Brain (organoid and tissue), 16 donors: ENCODE measurements at places on chromosomes 7 and 10.

- DNase-seq: no peak
Measured at GRCh38 chr7:18521945-18522566, 26.5 kb downstream of the HDAC9 start.

GRCh38 chr7:120402079-120402767 is 129.2 kb downstream of the KCND2 start:
- peak; percentile 33 for DNase-seq

DNA sequence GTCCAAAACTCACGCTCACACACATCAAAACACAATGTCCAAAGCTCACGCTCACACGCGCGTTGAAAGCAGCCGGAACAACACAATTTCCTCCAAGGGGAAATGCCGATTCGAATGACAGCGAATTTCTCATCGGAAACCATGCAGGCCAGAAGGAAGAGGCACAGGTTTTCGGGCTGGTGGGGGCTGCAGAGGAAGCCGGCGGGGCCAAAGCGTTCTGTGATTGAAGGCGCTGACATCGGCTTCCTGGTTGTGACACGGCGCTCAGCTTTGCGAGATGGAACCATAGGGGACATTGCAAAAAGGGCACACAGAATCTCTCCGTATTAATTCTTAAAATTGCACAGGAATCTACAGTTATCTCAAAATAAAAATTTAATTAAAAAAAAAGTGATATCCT is 61.3 kb downstream of the FOXL3 start:
- DNase-seq: no peak

DNA sequence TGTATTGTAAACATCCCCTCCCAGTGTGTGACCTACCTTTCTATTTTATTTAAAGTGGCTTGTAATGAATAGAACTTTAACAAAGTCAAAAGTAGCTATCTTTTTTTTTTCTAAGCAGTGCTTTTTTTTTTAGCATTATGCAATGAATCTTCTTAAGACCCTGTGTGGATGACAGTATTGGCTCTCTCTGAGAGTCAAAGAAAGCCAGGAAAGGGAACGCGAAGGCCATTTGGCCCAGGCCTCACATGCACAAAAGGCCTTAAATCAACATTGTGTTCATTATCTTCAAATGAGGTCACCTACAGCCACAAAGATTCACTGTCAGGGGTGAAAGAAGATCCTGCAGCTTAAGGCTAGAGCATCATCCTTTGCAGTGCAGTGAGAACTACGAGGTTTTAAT is 721.5 kb downstream of the GRID1 start:
- DNase-seq: no peak

DNA sequence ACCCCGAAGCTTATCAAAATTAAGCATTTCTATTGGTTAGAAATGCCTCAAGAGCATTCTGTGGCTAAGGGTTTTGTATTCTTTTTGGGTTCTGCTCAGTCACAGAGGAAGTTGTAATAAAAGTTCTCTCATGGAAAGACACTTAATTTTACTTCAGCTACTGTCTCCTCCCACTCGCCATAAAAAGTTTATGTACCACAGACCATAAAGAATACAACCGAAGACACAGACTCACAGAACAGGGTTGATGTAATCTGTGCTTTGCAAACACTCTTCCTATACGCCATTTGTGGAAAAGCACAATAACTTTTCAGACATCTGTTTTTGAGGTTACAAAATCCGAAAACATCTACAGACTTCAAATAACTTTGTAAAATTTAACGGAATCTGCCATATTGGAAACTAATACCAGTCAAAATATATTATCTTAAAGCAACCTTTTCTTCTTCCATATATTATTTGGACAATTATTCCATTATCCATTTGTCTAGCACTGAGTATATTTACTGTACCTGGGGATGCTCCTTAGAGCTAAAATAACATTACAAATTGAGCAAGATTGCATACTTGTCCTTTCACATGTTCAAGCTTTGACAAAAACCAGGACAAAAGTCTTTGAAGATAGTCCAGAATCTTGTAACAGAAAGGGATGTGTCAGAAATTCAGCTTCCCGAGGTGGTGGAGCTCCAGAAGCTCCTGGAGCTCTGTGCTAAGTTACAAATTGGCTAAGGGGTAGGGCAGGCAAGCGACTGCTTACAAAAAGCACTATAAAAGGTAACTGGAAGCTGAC is 219.0 kb upstream of the MEOX2 start:
- no peak for DNase-seq

GRCh38 chr10:3071405-3072198 is 4.3 kb downstream of the PFKP start:
- DNase-seq: no peak

DNA sequence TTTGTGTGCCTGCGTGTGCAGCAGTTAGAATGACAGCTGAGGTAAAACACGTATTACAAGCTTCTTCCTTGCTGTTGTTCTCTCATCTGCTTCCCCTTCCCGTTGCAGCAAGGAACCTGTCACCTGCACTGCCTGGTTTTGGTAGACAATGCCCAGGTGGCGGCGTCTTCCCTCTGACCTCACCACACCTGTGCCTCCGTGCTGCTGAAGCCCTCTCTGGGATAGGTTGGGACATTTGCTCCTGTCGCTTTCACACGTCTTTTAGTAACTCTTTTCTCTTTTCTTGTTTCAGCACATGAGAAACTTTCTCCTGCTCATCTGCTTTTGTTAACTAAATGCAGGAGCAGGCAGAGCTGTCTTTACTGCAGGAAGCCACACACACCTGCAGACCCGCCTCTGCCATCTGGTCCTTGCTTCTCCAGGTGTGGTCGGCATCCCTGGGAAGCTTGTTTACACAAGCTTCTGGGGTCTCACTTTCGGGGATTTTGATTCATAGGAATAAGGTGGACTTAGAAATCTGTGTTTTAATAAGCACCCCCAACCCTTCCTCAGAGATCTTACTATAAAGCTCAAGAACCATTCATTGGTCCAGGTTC is 60.7 kb upstream of the EXOC6 start:
- DNase-seq: no peak

- DNase-seq: peak; percentile 86
Measured at GRCh38 chr7:105759670-105760550, 116.5 kb downstream of the ATXN7L1 start.

DNA sequence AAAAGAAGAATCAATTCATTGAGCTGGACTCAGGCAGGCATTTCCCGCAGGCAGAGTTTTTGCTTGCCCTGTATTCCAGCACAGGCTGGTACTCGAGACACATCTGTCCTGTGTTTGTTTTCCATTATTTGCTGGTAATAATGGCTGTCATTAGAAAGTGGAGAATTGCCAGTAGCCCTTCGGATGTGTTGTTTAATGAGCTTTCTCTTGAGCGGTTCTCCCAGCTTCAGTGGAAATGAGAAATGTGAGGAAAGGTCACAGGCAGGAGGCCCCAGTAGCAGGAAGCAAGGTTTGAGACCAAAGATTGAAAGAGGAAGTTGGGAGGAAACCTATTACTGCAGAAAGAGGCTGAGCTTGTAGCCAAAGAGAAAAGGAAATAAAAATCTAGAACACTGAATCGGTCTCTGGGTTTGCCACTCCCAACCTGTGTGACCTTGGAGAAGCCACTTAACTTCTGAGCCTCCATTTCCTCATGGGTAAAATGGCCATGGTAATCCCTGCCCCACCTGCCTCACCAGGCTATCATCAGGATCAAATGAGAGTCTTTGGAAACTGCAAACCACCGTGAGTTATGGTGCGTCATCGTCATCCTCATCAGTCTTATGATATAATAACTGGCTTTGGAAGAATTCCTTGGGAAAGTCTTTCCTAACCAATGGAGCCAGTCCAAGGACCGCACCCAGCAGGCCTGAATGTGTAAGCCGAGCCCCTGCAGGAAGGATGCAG is 67.7 kb downstream of the TACR2 start:
- no peak for DNase-seq

- no peak for DNase-seq
Measured at GRCh38 chr10:129418496-129419225, 48.4 kb upstream of the MGMT start.

- no peak for DNase-seq
Measured at GRCh38 chr10:77974396-77975074, 48.0 kb upstream of the DLG5 start.

DNA sequence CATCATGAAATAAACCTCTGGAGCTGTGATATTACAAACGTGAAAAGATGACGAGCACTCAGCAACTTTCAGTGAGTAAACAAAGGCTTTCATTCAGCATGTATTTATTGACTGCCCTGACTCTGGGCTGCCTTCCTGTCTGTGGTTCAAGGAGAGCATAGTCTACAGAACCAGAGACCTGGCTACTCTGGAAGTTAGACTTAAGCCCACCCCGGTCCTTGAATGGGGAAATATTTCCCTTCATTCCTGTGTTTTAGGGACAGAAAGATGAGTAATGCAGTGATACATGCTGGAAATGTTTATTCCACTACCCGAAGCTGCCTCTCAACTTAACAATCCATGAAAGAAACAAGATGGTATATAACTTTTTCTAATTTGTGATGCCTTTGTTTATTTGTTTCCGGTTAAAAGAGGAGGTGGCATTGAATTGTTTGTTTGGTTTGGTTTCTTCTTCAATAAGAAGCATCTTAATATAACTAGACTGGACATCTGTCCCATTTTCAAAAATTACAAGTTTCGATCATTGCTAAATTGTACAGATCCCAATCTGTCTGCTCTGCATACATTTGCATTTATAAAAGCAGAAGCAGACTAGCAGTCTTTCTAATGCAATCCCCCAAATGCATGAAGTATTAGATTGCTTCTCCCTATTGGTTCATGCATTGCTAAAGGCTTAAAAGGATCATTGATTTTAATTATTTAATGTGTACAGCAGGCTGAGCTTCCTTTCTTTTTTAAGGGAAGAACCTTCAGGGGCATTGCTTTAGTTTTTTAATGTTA is 57.7 kb downstream of the TRUB1 start:
- DNase-seq: peak; percentile 47

DNA sequence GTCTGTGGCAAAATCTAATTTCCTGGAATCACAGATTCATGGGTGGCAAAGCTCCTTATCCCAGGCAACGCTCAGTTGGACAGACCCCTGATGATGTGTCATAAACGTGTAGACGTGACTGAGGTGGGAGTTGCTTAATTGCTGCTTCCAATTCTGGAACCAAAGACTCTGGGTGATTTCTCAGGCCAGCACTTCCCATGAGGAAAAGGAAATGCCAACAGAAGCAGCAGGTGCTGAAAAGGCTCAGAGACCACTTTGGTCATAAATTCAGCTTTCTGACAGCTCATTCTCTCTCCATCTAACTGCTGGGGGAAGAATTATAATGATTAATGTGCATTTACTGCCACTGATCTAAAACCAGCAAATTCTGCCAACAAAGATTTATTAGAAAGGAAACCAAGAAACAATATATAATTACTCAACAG is 88.7 kb downstream of the OSBPL3 start:
- peak; percentile 35 for DNase-seq

- DNase-seq: no peak
Measured at GRCh38 chr7:155765458-155765857, 46.8 kb downstream of the SHH start.

- no peak for DNase-seq
Measured at GRCh38 chr10:73262105-73262730, 9.8 kb upstream of the MRPS16 start.

DNA sequence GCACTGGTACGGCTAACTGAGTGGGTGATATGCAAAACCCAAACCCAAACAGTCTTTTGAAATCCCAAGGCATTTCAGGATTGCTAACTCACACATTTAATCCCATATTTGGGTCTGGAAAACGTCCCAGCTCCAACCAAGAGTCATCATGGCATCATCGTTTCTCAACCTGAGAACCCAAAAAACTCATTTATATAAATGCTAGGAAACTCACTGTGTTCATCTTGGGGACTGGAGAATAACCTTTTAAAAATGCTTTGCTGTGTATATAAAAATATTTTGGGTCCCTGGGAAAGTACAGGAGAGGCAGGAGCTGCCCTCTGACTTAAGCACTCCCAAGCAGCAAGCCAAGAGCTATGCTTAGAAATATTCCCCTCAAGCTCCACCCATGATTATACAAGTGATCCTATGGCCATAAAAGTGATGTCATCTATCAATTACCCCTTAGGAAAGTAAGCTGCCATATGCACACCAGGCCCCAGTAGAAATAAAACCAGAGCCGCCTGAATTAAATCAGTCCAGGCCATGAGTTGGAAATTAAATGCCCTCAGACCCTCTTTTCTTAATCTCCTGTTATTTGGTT is 352.1 kb downstream of the FRMD4A start:
- no peak for DNase-seq

DNA sequence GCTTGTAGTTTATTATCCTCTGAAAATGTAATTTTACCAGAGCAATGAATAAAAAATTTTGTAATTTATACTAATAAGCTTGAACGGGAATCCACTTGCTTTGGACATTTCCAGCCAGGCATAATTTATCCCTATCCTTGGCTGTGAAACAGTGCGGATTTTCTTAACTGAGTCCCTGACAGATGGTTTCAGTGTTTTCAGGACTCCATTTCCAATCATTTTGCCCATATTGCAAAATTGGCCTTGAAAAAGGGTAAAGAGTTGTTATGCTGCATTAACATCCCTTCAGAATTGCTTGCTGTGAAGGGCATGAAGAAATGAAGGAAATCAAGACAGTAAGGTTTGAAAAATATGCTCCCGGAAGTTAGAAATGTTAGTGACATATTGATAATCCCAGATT is 57.7 kb downstream of the NXPH1 start:
- DNase-seq: no peak

DNA sequence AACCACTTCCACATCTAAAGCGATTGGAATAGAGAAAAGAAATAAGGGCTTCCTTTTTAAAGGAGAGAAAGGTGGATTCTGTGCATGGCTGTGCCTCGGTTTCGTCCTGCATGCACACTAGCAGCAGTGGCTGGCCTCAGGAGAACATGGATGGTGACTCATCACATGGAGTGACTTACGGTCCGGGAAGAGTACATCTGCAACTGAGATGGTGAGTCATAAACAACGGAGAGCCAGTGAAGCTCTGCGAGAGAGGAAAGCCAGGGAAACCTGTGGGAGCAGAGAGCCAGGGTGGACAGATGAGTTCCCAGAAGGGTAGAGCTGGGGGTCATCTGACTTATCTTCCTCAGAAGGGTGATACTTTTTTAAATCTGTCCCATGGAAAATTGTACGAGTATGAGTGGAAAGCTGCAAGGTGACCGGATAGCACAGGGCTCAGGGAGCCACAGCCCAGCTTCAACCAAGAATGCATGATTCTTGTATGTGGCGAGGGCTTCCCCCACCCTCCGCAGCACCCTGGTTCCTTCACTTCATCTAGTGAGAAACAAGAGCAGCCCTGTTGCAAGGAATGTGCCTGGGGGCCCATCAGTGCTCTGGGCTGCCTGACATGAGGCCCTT is 259.1 kb downstream of the KLF6 start:
- no peak for DNase-seq

- no peak for DNase-seq
Measured at GRCh38 chr7:133108023-133108422, 26.1 kb upstream of the CHCHD3 start.

GRCh38 chr7:76292213-76292573 is 10.3 kb upstream of the HSPB1 start:
- DNase-seq: no peak

- no peak for DNase-seq
Measured at GRCh38 chr10:91893051-91893450, 16.2 kb downstream of the FGFBP3 start.

DNA sequence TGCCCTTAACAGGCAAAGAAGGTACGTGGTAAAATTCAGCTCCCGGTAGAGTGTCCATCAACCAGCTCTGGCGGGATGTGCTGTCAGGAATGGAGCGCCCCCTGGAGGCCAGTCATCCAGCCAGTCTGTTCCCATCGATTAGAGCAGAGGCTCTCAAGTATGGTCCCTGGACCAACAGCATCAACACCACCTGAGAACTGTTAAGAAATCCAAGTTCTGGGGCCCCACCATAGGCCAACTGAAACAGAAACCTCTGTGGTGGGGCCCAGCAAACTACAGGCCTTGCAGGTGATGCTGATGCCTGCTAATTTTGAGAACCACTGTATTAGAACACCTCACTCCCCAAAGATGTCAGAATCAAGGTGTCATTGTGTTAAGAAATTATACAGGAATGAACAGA is 109.2 kb downstream of the DPY19L1 start:
- DNase-seq: no peak
